ENCODE measurements at places on chromosomes 3 and 15.

GRCh38 chr3:141737093-141737492 is 1.0 kb upstream of the RNF7 start:
- DNase-seq: no peak

GRCh38 chr3:53039376-53039752 is 6.5 kb downstream of the SFMBT1 start:
- DNase-seq: no peak

DNA sequence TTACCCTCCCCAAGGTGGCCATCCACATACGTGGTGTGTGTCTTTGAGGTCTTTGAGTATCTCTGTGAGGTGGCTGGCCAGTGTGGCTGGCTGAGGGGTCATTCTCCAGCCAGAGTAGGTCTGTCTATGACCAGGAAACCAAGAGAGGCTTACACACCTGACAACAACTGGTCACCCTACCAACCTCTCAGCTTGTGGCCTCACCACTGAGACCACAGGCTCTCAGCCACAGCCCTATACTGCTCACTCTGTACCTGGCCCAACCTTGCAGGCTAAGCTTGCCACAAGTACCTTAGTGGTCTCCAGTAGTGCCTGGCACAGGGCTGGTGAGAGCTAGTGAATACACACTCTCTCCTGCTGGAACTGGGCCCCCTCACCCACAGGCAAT is 5.1 kb downstream of the HEMK1 start:
- no peak for DNase-seq

GRCh38 chr3:89373434-89373833 is 266.0 kb downstream of the EPHA3 start:
- no peak for DNase-seq

- DNase-seq: peak; percentile 47
These were observed 802.6 kb upstream of the ALCAM start for GRCh38 chr3:104564045-104564643.

- DNase-seq: no peak
These were observed 113.1 kb downstream of the ZNF621 start for GRCh38 chr3:40637906-40638305.

GRCh38 chr3:126527006-126527405 is 3.1 kb downstream of the CHST13 start:
- no peak for DNase-seq

- no peak for DNase-seq
These were observed 63.4 kb upstream of the CPB1 start for GRCh38 chr3:148763986-148764935.

DNA sequence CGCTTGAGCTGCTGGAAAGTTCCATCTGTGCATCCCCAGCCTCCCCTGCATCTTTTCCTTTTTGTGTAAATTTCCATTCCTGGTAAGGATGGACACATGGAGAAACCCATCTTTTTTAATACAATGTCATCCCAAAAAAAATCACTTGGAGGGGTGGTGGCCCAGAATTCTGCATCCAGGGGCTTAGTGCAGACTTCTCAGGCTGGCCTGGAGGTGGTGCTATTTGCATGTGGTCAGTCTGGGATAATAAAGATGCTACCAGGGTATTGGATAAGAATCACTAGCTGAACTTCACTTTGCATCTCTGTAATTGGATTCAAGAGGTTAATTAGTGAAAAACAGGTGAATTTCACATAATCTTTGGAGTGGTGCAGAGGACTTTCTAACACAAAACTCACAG is 1.8 kb upstream of the ZSCAN2 start:
- DNase-seq: peak; percentile 59

Data from EL (cell line).